ENCODE measurements at places on chromosomes 3 and 15. TPM values are rescaled to one million over a fixed set of nuclear protein-coding genes. Genes with fewer than 3 reads are reported as not detected.

The CRYGS gene
- 0.48 TPM for total RNA-seq

The ARHGEF26 gene
- 0.24 TPM for total RNA-seq

The ACKR2 gene
- total RNA-seq: 1.7 TPM

The TLR9 gene
- total RNA-seq: under 0.01 TPM

The ZNF385D gene
- not detected for total RNA-seq

The GRK7 gene
- not detected for total RNA-seq

The MESP1 gene
- under 0.01 TPM for total RNA-seq

The MKRN3 gene
- not detected for total RNA-seq

The SUCLG2 gene
- total RNA-seq: 45.0 TPM

The TMEM207 gene
- total RNA-seq: not detected

The CSPG5 gene
- 0.21 TPM for total RNA-seq

The PROK2 gene
- not detected for total RNA-seq

The CILP gene
- under 0.01 TPM for total RNA-seq

The FBXW12 gene
- total RNA-seq: not detected

The OSTN gene
- not detected for total RNA-seq

The CLDN18 gene
- not detected for total RNA-seq

The SI gene
- total RNA-seq: not detected

The CCRL2 gene
- not detected for total RNA-seq

The GLT8D1 gene
- total RNA-seq: 68.7 TPM

The ANKRD63 gene
- total RNA-seq: not detected

The RLBP1 gene
- total RNA-seq: 0.96 TPM

The SKIL gene
- 42.6 TPM for total RNA-seq

The STRA6 gene
- total RNA-seq: 0.96 TPM

The GOLGA8S gene
- total RNA-seq: not detected

The CCDC54 gene
- not detected for total RNA-seq

The SPATA12 gene
- total RNA-seq: not detected

The MEF2A gene
- 25.1 TPM for total RNA-seq

The TNIK gene
- 2.4 TPM for total RNA-seq
